AG10803 (cell line): ENCODE measurements at places on chromosomes 5 and 9.

- no peak for DNase-seq
Observed at GRCh38 chr5:166074582-166075481, 2216.6 kb upstream of the WWC1 start.

DNA sequence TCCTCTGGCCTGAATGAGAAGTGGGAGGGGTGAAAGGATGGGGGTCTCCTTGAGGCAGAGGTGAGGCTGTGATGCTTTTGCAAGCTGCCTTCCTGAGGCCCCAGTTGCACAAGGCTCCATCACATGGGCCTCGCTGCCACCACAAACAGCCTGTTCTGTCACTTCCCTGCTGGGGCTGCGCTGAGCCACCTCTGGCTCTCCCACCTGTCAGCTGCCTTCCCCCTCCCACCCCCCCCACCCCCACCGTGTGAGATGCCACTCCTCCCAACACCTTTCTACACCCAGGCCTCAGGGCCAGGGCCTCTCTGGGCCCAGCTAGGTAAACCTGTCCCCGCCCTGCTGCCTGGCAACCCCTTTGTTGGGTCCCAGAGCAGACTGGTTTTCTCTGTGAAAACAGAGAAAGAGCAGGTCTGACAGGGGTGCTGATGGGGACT lies 4.5 kb upstream of the PDLIM4 start:
- no peak for DNase-seq

- DNase-seq = no peak
Observed at GRCh38 chr9:36938617-36939016, 95.5 kb downstream of the PAX5 start.

DNA sequence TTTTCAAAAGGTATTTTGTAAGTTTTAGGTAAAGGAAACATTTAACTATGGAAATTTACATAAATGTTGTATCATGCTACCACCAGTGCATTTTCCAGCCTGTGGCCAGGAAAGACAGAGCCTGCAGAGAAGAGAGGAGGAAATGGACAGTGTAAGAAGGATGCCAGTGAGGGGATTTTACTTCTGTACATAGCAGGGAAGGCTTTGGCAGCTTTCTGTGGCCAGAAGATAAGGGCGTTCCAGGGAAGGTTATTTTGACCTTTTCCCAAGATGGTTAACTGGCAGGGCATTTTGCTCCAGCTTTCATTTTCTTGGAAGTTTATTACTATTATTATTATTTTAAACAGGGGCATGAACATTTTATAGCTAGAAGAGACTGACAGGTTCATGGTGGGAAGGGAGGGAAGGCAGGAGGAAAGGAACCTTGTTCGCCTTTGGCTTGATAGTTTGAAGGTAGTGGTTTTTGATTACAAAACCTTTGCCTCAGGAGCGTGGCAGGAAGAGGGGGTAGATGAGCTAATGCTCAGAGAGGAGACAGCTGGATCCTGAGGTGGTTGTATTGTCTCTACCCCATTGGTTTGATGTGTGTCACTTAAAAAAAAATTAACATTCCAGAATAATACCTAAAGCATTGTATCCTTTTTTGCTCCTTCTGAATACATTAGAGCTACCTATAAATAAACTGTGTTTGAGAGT lies 4.1 kb downstream of the ISOC1 start:
- DNase-seq = no peak

DNA sequence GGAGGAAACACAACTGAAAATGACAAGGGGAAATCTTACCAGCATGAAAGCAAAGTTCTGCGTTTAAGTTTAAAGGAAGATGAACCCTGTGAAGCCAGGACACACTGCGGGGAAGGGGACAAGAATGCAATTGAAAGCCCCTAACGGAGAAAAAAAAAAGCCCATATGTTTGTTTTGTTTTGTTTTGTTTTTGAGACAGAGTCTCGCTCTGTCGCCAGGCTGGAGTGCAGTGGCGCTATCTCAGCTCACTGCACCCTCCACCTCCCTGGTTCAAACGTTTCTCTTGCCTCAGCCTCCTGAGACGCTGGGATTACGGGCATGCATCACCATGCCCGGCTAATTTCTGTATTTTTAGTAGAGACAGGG lies 2.9 kb downstream of the STK10 start:
- no peak for DNase-seq

DNA sequence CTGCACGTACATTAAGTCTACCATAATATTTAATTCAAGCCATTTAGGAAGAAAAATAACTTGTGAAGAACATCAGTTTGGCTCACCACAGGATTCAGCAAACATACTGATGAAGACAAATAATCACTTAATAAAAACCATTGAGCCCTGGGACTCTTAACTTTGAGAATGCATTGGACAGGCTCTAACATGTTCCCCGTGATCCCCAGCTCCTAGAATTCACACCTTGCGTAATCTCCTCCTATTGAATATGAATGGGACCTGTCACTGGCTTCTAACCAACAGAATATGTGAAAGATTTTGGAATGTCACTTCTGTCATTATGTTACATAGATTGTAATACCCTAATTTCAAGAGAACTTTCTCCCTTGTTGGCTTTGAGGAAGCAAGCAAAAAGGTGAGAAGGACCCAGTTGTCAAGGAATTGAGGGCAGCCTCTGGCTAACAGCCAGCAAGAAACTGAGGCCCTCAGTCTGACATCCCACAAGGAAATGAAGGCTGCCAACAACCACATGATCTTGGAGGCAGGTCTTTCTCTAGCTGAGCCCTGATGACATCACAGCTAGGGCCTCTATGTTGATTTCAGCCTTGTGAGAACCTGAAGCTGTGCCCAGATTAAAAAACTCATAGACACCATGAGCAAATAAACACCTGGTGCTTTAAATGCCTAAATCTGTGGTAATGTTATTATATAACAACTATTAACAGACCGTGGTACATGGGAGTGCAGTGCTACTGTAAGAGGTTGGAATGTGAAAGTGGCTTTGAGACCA lies 433.2 kb downstream of the SEMA5A start:
- peak; percentile 16 for DNase-seq

DNA sequence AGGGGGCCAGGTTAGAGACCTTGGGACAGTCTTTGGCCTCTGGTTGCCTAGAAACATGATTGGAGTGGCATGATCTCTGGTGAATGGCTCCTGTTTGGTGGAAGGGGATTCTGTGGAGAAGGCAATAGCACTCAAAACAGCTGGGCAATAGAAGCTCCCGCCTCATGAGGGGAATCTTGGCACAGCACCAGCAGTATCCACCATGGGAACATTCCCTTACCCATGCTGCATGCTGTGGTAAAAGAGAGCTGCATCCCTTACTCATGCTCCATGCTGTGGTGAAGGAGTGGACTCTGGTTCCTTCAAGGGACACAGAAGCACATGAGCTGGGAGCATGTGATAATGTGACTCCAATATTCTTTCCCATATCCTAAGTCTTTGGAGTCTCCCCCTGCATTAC lies 160.6 kb downstream of the PJA2 start:
- no peak for DNase-seq

GRCh38 chr9:36759141-36759540 lies 186.4 kb downstream of the MELK start:
- DNase-seq = no peak

DNA sequence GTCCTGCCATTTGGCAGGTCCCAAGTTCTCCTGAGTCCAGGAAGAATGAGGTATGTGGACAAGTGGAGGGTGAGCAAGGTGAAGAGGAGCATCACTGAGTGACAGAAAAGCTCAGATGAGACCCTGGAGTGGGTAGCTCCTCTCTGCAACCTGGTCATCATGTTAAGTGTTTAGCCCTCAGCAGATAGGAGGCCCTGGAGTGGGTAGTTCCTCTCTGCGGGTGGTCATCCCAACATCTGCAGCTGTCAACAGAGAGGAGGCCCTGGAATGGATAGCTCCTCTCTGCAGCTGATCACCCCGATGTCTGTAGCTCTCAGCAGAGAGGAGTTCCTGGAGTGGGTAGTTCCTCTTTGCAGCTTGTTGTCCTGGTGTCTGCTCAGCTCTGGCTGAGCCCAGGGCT lies 48.4 kb downstream of the NDUFAF2 start:
- DNase-seq = no peak

GRCh38 chr5:143922718-143923117 lies 110.8 kb downstream of the HMHB1 start:
- peak; percentile 82 for DNase-seq

GRCh38 chr5:135708481-135709207 lies 125.8 kb upstream of the SLC25A48 start:
- DNase-seq = no peak

DNA sequence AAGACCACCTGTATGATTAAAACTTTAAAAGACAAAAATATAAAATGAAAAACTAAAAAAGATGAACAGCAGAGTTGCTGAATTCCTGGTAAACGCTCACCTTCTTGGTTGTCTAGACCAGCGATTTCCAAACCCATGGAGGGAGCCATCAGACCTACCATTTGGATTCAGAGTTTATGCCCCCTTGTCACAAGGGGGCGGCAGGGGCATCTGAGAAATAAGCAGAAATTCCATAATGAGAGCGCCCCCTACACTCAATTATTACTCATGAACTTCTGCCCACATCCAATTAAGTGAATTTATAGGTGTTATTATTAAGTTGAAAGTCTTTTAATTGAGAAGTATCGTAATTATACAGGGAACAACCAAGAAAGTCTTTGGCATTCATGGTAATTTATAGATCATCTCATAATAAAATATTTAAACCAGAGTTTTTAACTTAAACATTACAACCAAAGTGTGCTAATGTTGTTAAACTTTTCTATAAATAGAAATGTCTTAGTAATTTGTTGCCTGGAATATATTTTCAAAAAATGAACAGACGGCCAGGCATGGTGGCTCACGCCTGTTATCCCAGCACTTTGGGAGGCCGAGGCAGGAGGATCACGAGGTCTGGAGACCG lies 35.2 kb upstream of the SPATA31C2 start:
- peak; percentile 80 for DNase-seq

DNA sequence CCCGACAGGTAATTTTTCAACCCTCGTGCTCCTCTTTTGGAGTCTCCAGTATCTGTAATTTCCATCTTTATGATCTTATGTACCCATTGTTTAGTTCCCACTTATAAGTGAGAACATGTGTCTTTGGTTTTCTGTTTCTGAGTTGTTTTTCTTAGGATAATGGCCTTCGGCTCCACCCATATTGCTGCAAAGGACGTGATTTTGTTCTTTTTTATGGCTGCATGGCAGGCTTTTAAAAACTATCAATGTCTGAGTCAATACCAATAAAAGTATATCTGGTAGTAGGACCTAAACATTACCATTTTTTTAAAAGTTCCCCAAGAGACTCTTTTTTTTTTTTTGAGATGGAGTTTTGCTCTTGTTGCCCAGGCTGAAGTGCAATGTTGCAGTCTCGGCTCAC lies 3.9 kb upstream of the SLC26A2 start:
- DNase-seq = no peak

DNA sequence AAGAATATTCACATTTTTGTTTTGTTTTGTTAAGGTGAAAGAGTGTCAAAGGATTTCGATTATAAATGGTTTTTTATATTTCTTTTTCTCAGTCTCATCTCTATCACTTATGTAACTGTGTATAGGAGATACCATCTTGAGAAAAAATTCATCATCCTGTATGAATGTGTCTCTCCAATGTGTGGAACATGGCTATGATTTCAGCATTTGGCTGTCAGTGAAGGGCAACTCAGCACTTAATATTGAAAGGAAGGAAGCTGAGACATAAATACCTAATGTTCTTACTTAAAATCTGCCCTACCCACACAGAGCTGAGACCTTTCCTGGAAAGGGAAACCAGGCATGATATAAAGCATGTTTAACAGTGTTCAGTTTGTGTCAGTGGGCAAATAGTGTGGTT lies 474.2 kb upstream of the RIOK2 start:
- no peak for DNase-seq

DNA sequence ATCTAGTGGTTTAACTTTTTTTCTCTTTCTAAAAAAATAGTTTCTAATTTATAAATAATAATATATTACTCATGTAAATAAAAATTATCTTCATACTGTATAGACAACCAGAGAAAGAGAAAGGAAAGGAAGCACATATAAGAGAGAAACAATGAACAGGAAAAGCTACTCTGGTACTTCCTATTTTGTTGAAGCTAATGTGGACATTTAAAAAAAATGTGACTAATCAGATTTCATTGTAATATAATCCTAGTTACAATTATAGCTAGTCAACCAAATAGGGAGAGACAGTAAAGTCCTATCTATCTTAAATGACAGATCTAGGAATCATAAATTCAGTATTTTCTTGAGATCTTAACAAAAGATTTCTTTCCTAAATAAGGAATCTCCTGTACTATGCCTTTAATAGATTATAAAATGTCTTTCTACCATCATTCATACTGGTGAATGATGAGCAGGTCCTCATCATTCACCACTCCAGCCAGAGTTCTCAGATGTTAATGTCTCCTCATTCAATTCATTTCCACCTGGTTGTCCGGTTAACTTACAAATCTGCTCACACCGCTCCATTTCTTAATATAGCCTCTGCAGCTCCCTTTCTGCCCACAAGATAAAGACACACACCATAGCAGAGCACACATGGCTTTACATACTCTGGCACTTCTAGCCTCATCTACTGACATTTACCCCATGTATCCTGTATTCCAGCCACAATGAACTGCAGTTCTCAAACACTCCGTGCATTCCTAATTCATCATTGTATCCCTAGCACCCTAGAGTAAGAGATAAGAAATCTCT lies 30.9 kb downstream of the ZFR start:
- no peak for DNase-seq
